ENCODE measurements at places on chromosomes 12 and 14. TPM values are rescaled to one million over a fixed set of nuclear protein-coding genes. Genes with fewer than 3 reads are reported as not detected.

- no peak for DNase-seq
These were observed 134.9 kb upstream of the CPNE8 start for GRCh38 chr12:39040275-39040674.

DNA sequence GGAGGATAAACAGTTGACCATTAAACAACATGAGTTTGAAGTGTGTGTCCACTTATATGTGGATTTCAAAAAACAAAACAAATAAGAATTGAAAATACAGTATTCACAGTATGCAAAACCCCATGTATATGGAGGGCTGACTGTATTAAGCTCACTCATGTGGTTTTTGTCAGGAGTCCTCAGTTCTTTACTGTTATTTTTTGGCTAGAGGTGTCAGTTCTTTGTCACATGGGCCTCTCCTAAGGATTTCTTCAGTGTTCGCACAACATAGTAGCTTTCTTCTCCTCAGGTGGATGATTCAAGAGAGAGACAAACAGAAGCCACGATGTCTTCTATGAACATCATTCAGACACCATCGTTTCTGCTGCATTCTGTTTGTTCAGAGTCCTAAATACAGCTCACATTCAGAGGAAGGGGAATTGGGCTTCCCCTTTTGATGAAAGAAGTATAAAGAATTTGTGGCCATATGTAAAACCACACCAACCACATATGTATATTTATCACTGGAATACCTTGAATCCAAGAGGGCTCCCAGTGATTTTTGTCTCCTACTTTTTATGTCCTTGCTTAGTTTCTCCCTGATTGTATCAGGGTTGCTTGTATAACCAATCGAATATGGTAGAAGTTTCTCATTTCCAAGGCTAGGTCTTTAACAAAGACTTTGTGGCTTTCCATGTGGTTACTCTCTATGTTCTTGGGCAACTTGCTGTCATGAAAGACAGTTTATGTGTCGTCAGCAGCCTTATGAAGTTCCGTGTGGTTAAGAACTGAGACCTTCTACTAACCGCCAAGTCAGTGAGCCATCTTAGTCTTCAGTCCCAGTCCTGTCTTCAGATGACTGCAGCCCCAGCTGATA is 18.9 kb downstream of the MNAT1 start:
- DNase-seq: no peak

GRCh38 chr12:3122841-3123678 is 45.9 kb downstream of the TSPAN9 start:
- DNase-seq: no peak

DNA sequence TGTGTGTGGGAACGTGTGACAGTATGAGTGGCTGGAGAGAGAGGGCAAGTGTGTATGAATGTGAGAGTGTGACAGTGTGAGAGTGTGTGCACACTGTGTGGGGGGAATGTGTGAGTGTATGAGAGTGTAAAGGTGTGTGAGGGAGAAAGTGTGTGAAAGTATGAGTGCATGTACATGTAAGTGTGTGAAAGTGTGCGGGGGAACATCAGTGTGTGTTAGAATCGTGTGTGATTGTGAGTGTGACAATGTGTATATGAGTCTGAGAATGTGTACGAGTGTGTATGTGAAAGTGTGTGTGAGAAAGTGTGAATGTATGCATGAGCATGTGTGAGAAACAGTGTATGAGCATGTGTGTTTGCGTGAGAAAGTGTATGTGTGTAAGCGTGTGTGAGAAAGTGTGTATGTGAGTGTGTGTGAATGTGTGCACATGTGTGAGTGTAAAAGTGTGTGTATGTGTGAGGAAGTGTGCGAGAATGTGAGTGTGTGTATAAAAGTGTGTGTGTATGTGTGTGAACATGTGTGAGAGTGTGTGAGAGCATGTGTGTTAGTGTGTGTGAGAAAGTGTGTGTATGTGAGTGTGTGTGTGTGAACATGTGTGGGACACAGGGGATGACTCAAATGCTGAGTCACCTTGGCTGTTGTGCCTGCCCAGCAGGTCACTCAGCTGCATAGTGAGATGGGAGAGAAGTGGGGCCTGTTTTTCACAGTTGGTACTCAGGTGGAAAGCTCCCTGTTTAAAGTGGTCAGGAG is 220.5 kb upstream of the TBX3 start:
- DNase-seq: no peak

Gene TSPAN11
- not detected for polyA plus RNA-seq

Gene CLEC4A
- 0.56 TPM for polyA plus RNA-seq

All from keratinocyte (primary cell).